ENCODE measurements at places on chromosomes 6 and 20. TPM values are rescaled to one million over a fixed set of nuclear protein-coding genes. Genes with fewer than 3 reads are reported as not detected.

GRCh38 chr20:50412499-50412898, 97.7 kb upstream of the PTPN1 start:
- no peak for DNase-seq

- DNase-seq, result peak; percentile 37
These were observed 93.4 kb upstream of the SLC2A12 start for GRCh38 chr6:134145786-134146185.

DNA sequence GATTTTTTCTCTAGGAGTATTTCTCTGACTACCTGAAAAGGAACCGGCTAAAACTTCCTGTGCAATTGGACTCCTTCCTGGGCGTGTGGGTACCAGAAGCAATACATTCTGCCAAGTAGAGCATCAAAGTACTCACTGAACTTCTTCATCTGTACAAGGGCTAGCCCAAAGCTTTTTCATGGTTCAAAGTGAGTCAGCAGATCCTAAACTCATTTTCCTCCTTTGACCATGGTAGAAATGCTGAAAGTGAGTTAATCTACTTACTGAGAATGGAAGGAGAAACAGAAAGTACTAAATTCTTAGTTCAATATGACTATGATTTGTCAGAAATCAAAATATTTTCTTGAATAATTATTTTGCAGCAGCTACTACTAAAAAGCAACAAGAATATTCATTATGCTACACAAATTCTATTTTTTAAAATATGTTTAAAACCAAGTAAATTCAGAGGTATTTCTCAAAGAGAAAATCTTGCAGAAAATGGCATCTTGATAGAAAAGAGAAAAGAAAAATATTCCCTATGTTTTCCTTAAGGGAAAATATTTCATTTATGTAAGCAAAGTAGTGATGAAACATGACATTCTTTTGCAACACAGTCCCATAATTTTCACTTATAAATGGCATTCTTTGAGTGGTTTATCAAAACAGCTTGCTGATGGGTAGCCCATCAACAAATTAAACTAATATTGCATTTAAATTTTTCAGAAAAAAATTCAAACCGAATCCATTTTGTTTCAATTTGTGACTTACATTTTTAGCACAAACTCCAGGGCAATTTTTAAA, 3.7 kb upstream of the BEND6 start:
- peak; percentile 51 for DNase-seq

Gene PRIM2
- 30.6 TPM for polyA plus RNA-seq

Gene CFB
- 3.4 TPM for polyA plus RNA-seq
